ENCODE measurements at places on chromosomes 5 and 9. TPM values are rescaled to one million over a fixed set of nuclear protein-coding genes. Genes with fewer than 3 reads are reported as not detected.

- peaks cover 3% of the 10 kb centered on the region for H3K36me3 ChIP-seq
- peaks cover 7% of the 10 kb centered on the region for H3K4me1 ChIP-seq
- no peak overlapping the region for H3K4me3 ChIP-seq
- peaks cover 3% of the 10 kb centered on the region for H3K27me3 ChIP-seq
- DNase-seq = no peak
Observed at GRCh38 chr9:89493181-89493580, 4.7 kb downstream of the SEMA4D start.

Gene HMHB1
- not detected for total RNA-seq

Gene MEIKIN
- not detected for total RNA-seq

Gene IL5
- not detected for total RNA-seq

Data from chondrocyte (in vitro differentiated cells).